ENCODE measurements at places on chromosomes 2 and 18.

- no peak for DNase-seq
These were observed 23.2 kb downstream of the SUMO1 start for GRCh38 chr2:202215179-202215578.

- DNase-seq: no peak
These were observed 7.7 kb downstream of the RAB27B start for GRCh38 chr18:54835944-54836343.

GRCh38 chr2:24492421-24493279 is 1.6 kb downstream of the NCOA1 start:
- DNase-seq: no peak

DNA sequence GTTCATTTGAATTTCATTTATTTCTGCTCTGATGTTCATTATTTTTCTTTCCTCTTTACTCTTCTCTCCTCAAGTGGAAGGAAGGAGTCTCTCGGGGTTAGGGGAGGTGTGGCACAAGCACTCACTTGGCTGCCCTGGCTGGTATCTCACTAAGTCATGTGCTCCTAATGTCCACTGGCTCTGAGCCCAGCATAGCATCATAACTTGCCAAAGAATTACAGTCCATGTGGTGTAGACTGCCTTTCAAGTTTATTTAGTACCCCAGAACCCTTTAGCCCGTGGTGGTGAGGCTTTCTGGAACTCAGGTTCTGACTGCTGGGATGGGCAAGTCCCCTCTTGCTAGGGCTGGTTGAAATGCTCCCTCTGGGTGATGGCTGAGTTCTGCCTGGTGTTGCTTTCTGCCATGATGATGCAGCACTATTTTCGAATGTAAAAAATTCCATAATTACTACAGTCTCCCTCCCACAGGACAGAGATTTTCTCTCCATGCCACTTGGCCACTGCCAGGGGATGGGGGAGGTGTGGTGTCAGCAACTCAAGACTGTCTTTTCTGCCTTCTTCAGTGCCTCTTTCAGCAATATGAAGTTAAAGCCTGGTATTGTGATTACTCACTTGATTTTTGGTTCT is 22.2 kb downstream of the SPAG16 start:
- peak; percentile 60 for DNase-seq

DNA sequence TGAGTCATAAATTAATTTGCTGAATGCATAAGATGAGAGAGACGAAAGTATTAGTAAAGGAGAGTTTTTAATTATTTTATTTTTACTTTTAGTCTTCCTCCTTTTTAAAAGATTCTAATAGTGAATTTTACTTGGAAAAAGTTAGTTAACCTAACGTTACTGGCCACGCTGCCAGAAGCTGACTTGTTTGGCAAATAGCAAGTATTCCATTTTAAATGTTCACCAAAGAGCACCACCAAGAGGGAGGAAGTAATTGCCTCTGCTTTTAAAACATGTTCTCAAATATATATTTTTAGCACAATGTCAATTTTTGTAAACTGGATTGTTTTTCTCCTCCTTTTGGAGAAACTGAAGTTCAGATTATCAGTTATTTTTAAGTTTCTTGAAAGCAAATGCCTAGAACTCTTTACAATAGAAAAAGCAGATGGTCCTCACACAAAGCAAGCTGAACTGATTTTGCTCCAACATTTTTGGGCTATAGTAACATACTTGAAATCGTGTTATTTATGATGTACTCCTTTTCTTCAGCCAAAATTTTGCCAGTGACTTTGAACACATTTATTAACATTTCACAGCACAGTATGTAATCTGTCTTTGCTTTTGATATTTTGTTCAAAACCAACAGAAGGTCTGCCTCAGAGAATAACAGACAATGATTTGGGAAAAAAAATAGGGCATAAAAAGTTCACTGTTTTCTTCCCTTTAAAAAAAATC is 1311.0 kb upstream of the FAM98A start:
- DNase-seq: no peak

DNA sequence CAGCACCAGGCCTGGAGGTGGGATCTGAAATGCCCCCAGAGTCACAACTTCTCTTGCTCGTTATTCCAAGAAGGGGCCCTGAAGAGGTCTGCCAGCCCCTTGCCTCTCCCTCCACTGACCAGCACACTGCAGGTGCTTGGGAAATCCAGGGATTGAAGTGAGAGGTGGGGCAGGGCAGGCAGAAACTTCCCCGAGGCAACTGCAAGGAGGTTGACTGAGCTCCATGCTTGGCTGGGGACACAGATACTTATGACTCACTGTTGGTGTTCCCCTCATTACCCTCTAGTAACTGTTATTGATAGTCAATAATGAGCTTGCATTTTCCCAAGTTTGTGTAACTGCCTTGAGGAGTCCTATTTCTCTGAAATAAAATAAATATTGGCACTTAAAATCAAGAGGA is 47.5 kb downstream of the MARCO start:
- DNase-seq: no peak

GRCh38 chr18:13745696-13746095 is 19.2 kb downstream of the RNMT start:
- DNase-seq: no peak

- DNase-seq: no peak
These were observed 71.9 kb downstream of the ALPK2 start for GRCh38 chr18:58557008-58557435.

Data from brain microvascular endothelial cell (primary cell).